Activated CD4-positive, alpha-beta T cell treated with anti-CD3 and anti-CD28 coated beads for 36 hours (primary cell): ENCODE measurements at places on chromosomes 12 and 14. TPM values are rescaled to one million over a fixed set of nuclear protein-coding genes. Genes with fewer than 3 reads are reported as not detected.

OVCH1 gene
- total RNA-seq = not detected

LRCOL1 gene
- not detected for total RNA-seq

ADCY4 gene
- total RNA-seq = 1.4 TPM

TMCC3 gene
- total RNA-seq = 0.05 TPM

DEGS2 gene
- total RNA-seq = 2.6 TPM

RABGGTA gene
- total RNA-seq = 52.1 TPM

CD69 gene
- total RNA-seq = 127 TPM

IFNG-AS1 gene
- not detected for total RNA-seq

PTPRO gene
- 0.46 TPM for total RNA-seq

FOXA1 gene
- 0.07 TPM for total RNA-seq

- no peak for DNase-seq
Measured at GRCh38 chr14:24984846-24985589, 64.9 kb downstream of the STXBP6 start.

GRCh38 chr14:66649498-66649897, 141.6 kb downstream of the GPHN start:
- peak; percentile 50 for DNase-seq

- no peak for DNase-seq
Measured at GRCh38 chr14:69803753-69804152, 6.7 kb upstream of the SLC10A1 start.

DNA sequence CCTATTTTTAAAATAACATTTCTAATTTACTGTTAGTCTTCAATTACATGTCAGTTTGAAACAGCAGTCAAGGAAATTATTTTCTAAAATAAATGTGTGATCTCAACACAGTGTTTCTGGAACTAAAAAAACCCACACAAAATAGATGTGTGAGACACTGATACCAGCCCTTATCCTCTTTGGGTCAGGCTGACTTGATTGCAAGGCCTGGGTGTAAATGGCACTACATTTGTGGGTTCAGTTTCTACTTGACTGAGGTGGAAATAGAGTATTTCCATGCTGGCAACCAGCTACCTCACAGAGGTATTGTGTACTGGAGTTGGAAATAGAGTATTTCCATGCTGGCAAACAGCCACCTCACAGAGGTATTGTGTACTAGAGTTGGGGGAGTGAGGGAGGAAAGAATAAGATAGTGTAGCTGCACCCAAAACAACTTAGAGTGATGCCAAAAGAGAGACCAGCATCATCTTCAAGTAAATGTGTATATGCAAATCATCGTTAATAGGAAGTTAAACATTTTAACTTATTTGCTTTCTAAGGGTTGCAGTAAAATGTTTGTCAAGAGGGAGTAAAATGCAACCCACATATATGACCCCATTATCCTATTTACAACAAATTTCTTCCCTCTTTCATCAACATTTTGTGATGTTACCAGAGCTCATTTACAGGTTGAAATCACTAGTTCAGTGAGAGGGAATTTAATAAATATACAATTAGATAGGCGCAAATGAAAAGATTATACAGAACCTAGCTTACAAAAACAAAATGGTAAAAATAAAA, 10.7 kb upstream of the LYZ start:
- no peak for DNase-seq

DNA sequence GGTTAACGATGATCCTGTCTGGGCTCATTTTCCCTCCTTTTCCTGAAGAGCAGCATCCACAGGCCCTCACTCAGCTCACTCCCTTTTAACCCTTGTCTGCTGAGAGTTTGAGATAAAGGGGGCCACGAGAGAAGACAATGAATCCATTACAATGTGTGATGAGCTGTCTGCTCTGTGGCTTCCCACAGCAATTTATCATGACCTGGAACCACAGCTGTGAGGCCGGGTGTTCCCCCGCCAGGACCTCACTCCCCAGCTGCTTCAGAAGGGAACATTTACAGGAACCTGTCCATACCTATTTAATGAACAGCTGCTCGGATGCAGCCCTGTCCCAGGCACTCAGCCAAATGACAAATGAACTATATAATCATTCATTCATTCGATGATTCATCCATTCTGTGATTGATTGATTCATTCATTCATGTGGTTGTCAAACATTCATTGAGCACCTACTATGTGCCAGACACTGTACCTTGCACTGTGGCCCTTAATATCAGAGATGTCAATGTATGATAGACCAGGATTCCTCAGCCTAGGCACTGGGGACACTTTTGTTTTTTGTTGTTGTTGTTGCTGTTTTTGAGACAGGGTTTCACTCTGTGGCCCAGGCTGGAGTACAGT, 18.5 kb upstream of the P2RX7 start:
- no peak for DNase-seq

DNA sequence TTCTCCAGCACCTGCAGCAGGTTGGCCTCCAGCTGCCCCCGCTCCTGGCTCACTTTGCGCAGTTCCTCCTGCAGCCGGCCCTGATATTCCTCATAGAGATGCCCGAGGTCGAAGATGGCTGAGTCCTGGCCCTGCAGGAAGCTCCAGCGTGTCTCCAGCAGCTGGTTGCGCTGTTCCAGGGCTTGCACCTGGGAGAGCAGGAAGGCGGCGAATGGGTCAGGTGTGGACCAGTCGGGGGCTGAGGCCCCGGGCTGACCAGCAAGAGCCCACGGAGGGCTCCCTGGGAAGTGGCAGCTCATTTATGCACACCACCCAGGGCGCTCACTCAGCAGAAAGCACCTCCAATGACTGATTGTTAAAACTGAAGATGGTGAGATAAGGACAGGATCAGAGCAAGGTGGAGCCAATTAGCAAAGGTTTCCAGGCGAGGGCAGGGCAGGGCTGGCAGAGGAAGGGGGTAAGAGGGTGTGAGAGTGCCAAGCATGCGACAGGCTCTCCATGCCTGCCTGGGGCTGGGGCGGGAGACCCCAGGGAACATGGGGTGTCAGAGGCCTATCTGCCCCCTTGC, 6.3 kb downstream of the KRT80 start:
- no peak for DNase-seq

DNA sequence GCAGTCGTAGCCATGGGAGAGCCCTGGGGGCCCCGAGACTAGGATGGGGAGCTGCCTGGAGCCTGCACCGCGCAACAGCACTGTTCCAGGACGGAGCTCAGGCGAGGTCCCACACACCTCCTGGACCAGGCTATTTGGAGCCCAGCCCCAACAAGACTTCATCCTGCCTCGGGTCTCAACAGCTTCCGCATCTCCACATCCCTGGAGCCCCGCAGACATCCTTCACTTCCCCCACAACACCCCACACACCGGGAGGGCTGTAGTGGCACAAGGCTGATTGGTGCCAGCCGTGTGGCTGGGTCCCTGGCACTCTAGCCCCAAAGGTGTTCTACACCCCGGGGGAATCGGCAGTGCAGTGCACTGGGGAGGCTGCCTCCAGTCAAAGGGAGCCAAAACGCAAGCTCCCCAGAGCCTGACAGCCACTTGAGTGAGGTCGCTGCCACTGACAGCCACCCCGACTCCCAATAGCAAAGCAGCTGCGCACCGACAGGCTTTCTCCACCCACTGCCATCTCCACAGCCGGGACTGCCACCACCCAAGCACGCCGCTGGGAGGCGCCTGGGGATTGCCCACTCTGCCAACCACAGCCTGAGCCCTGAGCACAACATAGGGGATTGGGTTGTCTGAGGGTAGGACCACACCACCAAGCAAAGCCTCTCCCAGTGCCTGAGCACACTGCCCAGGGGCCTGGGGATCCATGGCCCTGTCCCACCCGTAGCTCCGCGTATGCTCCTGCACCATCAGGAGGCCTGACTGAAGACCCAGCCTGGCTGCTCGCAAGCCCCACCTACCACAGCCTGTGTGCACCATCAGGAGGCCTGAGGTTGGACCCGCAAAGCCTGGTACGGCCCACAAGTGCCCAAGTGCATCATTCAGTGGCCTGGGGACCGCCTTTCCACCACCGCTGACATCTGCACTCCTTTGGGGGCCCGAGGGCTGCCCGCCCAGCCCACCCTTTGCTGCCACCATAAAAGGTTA, 13.2 kb upstream of the KLRF1 start:
- DNase-seq = peak; percentile 96

DNA sequence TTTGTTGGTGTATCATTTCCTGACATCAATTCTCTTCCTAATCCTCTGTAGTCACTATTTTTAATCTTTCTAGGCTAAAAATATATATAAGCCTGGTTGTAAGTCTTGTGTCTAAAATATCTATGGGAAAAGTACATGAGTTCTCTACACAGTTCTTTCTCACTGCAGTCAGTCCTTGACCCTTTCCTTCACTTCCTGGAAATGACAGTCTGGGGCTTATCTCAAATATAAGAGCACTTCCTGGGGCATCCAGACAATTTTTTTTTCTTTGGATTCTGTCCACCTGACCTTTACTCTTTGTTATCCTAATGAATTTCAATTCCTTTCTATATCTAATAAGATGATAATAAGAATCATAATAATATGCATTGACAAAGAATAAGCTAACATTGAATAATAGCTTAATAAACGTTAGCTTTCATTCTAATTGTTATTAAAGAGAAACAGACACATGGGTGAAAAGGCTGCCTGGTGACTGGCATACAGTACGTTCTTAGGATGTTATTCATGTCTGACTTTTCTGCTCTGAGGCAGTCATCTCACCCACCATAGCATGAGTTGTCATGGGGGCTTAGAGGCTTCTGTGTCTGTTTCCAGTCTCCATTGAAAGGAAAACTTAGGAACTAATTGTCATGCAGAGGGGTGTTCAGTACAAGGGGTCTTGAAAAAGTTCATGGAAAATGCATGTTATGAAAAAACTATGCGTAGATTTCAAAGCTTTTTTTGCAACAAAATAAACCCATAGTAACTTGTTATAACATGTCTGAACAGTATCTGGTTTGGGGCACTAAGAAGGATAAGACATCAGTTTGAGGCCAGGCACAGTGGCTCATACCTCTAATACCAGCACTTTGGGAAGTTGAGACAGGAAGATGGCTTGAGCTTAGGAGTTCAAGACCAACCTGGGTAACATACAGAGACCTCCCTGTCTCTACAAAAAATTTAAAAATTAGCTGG, 66.2 kb upstream of the DNM1L start:
- DNase-seq = no peak

- DNase-seq = no peak
Measured at GRCh38 chr14:103316721-103317121, 17.3 kb upstream of the EIF5 start.

DNA sequence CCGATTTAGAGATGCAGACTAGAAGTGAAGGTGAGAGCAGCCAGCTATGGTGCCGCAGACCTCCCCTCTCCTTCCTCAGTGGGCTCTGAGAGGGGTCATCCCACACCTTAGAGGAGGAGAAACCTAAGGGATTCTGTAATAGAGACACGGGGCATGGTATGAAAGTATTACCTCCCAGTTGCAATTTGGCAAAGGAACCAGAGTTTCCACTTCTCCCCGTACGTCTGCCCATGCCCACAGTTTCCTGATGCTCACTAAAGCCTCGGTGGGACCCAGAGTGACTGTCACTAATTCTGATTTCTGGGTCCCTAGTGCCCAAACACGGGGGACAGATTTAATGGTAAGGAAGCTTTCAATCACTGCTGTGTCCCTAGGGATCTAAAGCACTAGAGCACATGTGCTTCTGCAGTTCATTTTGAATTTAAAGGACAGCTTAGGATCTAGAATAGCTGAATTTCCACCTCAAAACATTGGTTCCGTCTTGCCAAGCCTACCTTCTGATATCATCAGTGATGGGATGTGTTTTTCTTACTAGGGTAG, 44.1 kb downstream of the DAD1 start:
- peak; percentile 30 for DNase-seq

- no peak for DNase-seq
Measured at GRCh38 chr12:93243382-93243688, 134.4 kb upstream of the NUDT4 start.

DNA sequence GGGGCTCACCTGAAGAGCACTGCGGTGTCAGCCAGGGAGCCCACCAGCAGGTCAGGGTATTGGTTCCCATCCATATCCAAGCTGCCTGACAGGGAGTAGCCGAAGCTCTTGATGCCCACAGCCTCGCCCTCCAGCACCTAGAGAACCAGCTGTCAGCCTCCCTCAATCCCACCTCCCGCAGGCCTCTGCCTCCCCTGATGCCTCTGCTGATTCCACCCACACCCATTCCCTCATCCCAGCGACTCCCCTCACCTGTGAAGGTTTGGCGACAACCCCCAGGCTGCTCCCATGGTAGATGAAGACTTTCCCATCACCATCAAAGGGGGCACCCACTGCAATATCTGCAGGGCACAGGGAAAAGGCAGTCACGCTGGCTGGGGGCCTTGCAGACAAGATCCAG, 10.0 kb downstream of the ITGA7 start:
- DNase-seq = no peak

GRCh38 chr14:80679273-80679672, 262.3 kb downstream of the CEP128 start:
- no peak for DNase-seq
